DMS79 (cell line): ENCODE measurements at places on chromosomes 12 and 14.

DNA sequence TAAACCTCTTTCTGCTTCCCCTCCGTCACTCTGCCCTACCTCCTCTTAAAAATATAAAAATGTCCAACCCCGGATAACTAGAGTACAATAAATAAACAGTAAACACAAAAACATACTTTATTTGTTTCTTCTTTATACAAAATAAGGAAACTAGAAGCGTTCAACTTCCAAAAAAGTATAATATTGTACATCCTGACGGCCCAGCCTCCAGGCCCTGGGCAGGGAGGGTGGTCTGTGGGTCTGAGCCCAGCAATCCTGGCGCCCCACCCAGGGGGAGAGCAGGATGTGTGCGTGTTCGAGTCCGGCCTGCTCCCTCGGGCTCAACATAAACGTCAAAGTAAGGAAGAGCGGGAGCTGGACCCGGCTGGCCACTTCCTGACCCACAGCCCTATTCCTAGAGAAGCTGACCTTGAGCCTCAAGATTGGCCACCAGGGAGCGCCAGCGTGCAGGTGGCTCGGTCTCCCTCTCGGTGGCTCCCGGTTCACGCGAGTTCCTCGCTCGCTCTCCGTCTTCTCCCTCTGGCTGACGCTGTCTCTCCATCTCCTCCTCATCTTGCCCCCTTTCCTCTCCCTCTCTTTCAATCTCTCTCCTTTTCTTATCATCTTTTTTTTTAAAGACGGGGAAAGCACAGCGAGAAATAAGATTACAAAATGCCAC is 9.4 kb downstream of the LHX5 start:
- peak; percentile 51 for DNase-seq

GRCh38 chr12:78118036-78118435 is 287.3 kb downstream of the NAV3 start:
- DNase-seq: no peak

- DNase-seq: no peak
These were observed 150.9 kb upstream of the SLC16A7 start for GRCh38 chr12:59444932-59445331.

DNA sequence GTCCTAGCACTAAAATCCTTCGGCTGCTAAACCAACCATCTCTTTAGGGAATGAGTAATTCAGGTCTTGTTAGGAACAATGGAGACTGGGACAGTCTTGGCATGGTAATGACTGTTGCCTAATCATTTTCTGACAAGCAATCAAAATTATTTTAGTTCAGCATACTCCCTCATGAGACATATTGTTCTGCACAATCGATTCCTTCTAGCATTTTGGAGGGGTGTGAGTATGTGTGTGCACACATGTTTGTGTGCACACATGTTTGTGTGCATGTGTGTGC is 2.1 kb upstream of the KRT1 start:
- DNase-seq: no peak

DNA sequence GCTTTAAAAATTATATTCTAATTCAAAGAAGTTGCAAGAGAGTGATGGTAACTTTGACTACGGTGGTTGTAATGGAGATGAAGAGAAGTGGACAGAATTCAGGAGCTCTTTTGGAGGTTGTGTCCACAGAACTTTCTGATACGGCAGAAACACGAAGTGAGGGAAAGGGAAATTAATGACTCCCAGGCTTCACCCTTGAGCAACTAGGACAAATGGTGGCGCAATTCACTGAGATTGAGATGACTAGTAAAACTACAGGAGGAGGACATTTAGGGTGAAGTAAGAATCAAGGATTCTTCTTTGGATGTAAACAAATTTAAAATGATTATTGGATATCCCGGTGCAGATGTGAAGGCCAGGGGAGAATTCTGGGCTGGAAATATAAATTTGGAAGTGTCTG is 212.6 kb downstream of the PTPRO start:
- no peak for DNase-seq

GRCh38 chr14:52798826-52799225 is 7.4 kb upstream of the GNPNAT1 start:
- no peak for DNase-seq

DNA sequence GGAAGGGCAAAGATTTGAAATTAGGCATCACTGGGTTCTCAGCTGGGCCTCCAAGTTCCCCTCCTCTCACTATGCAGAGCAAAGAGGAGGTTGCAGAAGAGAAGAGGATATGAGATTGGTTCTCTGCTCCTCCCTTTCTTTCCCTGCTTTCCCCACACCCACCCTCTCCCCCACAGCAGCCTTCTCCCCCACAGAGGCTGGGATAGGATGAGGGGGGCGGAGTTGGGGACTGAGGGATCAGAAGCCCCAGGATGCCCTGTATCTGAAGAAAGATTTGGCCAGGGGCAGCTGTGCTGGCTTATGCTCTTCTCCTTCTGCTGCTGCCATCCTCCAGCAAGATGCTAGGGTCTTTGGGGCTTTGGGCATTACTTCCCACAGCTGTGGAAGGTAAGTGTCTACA is at the start of gene AMHR2:
Gene AMHR2, plus strand, starts transcription at position 259 of the 400 bp plus-strand sequence. Its CDS starts 80 bp downstream, at position 339.
- DNase-seq: no peak

DNA sequence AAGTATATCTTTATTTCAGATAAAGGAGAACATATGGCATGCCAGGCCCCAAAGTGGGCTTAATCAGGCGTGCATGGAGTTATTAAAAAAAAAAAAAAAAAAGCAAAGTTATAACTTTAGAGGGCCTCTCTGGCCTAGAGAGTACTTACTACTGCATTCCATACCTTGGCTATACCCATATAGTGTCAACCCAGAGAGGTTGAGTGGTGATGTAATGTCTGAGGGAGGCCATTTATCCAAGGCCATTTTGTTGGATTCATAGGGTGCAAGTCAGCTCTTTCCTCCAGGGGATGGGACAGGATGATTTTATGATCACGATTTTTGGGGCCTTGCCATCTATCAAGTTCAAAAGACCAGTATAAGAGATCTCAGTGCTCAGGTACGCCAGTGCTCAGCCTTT is 66.4 kb downstream of the DCAF5 start:
- DNase-seq: no peak

DNA sequence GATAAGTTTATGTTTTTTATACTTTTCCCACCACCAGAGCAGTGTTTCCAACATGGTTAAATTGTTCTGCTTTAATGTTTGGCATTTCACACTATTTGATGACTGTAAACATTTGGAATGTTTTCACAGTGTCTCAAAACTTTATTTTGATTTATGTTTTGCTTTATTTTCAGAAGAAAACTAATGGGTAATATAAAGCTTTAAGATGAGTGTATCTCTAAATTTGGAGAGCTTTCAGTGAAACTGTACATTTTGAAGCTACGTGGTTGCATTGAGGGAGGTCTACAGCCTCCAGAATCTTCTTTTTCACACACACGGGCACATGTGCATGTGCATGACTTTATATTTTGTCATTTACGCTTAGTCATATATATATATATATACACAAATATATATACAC is 10.7 kb downstream of the BICD1 start:
- DNase-seq: no peak

- DNase-seq: no peak
These were observed 95.8 kb downstream of the LGMN start for GRCh38 chr14:92652413-92653151.

DNA sequence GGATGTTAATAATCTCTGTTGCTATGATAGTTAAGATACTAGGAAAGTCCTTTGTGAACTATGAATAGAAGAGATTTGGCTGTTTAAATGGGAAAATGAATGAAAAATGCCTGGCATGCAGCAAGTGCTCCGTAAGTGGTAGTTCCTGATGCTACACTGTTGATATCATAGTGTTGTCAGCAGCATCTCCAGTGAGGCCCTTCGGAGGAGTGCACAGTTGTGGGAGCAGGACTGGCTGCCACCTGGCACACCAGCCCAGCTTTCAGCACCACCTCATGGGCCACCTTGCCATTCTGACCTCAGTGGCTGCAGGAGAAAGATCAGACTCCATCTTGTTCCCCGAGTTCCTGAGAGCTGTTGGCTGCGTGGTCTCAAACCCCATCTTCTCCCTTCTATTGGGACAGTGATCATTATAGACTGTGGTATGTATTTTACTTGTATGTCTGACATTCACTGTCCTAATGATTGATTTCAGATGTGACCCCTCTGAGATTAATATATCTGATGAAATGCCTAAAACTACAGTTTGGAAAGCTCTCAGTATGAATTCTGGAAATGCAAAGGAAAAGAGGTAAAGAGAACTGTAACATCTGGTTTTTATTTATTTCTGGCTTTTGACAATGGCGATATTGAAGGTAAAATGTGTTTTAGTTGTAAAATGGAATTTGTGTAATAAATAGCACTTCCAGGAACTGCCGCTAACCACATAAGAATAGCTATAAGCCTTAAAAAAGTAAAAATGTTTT is 80.9 kb downstream of the SLC4A8 start:
- DNase-seq: no peak

DNA sequence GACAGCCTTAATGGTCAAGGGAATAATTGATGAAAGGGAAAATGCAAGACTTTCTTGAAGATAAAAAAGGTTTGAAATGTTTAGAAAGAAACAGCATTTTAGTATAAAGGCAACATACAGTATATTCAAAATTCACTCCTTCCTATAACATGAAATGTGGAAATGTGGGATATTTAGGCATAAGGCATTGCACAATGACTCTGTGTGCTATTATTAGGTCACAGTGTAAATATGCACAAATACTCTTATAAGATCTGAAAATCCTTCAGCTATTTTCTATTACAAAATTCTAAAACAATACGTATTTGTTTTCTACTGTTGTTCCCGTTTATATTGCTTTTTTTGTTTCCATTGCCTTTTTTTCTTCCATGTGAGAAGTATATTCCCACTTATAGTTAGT is 127.7 kb downstream of the SLC16A7 start:
- DNase-seq: no peak

DNA sequence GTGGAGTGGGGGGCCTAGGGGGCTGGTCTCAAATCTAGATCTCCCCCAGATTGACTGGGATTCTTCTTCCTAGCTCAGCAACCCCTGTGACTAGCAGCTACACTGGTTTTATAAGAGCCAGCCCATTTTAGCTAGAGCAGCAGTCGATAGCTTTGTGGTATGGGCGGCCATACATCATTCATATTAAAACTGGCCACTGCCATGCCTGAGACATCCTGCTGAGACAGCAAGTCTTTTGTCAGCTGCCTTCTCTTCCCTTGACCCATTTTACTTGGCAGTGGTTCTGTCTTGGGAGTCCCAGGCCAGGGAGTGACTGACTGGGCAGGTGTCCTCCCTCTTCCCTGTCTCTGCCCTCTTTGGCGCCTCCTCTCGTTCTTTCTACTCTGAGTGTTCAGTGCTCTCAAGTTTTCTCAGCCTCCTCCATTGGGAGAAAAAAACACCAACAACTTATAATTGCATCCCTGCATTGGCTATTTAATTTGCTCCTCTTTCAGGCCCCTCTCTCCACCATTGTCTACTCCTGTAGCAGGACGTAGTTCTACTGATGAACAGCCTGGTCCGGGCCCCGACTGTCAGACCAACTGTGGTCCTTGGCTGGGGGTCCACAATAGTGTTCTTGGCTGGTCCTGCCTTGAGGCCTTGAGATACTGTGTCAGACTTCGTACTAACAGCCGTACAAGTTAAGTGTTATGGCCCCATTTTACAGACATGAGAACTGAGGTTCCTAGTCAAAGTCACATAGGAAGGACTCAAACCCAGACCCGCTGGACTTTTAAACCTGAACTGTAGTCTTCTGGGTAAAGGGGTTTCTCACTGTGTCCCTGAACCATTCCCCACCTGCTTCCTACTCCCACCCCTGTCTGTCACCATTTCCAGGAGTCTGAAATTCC is 18.3 kb upstream of the JDP2 start:
- DNase-seq: peak; percentile 26

DNA sequence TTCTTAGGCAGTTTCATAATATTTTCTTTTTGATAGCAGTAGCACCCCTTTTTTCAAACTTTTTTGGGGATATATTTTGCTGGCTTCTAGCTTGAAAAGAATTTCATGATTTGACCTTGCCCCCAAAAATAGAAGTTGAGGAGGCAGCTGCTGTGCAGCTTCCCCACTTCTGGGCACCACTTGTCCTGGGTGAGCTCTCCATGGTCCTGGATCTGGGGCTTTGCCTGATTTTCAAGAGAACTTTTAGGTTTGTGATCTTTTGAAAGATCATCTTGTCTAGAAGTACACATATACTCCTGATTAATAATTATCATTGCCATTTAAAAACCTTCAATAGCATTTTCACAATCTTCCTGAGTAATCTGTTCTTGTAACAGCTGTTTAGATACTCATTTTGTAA is 271.6 kb downstream of the NPAS3 start:
- DNase-seq: no peak

GRCh38 chr12:21580748-21581516 is 23.7 kb downstream of the GYS2 start:
- DNase-seq: no peak

- no peak for DNase-seq
These were observed 24.7 kb upstream of the ADIPOR2 start for GRCh38 chr12:1666215-1666614.

GRCh38 chr12:6626654-6627283 is 9.0 kb downstream of the LPAR5 start:
- DNase-seq: no peak

- DNase-seq: no peak
These were observed 818.6 kb upstream of the MGAT4C start for GRCh38 chr12:87074781-87075180.

GRCh38 chr14:77638771-77639171 is 22.3 kb upstream of the SPTLC2 start:
- no peak for DNase-seq

- DNase-seq: no peak
These were observed 242.5 kb upstream of the ARHGAP5 start for GRCh38 chr14:31834616-31835015.

DNA sequence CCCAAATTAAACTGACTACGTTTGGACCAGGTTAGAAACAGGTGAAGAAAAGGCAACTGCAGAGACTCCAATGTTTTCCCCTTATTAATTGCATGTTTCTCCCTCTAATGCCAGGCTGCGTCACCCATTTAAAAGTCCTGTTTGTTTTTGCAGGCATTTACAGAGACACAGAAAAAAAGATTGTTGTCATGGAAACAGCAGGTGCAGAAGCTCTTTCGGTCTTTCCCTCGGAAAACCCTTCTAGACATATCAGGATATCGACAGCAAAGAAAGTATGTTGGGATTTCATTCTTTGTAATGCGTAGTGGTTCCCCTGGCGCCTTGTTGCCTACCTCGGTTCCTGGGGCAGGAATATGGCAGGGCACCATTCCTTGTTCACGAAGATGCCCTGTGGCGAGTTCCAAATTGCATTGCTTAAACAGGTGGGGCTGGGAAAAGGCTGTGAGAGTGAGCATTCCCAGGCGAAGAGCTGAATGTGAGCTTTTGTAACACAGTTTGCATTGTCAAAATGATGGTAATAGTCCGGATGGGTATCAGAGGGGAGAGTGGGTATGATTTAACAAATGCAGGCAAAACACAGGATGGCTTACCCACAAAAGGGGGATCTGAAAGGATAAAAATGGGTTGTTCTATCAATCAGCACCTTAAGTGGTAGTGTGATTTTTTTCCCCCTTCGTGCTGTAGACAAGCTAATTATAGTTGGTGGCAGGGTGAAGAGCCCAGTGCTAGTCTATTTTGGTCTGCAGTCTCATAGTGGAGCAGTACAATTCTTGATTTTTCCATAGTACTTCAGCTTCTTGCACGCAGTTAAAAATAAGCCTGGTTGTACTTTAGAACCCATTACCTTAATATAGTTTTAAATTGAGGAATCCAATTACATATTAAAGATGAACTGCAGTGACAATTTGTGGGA is 132.4 kb downstream of the GCH1 start:
- DNase-seq: peak; percentile 32

GRCh38 chr14:57486767-57487379 is 6.8 kb downstream of the CCDC198 start:
- DNase-seq: peak; percentile 62

- no peak for DNase-seq
These were observed 6.0 kb downstream of the GPR132 start for GRCh38 chr14:105059035-105059924.

- DNase-seq: no peak
These were observed 393.3 kb upstream of the RPL10L start for GRCh38 chr14:47044841-47045240.

- DNase-seq: peak; percentile 12
These were observed 124.1 kb upstream of the E2F7 start for GRCh38 chr12:77189458-77189857.
